ENCODE measurements at places on chromosomes 4 and X.

DNA sequence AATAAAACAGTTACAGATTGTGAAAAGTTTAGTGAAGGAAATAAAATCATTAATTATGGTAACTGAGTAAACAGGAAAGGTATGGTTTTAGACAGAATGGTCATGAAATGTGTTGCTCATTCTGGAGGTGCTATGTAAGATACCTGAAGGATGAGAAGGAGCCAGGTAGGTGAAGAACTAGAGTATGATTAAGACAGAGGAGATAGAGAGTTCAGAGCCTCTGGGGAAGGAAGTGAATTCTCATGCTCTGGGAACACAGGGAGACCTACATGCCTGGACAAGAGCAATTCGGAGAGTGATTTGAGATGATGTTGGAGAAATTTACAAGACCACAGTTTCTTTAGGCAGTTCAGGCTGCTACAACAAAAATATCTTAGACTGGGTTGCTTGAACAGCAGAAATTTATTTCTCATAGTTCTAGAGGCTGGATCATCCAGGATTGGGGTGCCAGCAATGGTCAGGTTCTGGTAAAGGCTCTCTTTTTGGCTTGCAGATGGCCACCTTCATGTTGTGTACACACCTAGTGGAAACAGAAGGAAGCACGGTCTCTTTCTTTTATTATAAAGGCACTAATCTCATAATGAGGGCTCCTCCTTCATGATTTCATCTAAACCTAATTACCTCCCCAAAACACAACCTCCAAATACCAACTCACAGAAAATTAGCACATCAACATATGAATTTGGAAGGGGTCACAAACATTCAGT, 1416.1 kb downstream of the PCDH7 start:
- DNase-seq = no peak

- DNase-seq = no peak
Measured at GRCh38 chr4:140740422-140740821, 15.8 kb downstream of the TBC1D9 start.

DNA sequence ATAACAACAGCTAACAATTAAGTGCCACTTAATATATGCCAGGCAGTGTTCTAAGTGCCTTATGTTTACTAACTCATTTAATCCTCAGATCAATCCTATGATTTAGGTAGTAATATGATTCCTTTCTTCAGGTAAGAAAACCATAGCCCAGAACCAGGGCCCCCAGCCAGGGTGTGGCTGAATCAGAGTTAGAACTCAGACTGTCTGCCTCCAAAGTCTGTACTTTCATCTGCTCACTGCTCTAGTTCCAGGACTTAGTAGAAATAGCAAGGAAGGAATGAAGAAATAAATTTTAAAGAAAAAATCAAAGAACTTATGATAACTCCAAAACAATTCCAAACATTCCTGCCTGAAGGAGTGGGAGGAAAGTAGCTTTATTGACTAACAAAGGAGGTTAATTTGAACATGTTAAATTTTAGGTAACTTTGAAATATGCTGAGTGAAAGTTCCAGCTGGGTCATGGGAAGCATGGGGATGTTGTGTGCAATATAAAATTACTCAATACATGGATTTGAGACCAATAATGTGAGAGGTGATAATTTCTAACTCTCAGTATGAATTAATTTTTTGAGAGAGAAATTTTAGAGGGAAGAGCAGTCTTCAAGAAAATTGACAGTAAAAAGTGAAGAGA, 8.8 kb upstream of the ADH1C start:
- DNase-seq = no peak

GRCh38 chrX:153889123-153889522, 3.1 kb upstream of the L1CAM start:
- no peak for DNase-seq

GRCh38 chr4:6941796-6942195, 32.2 kb downstream of the TBC1D14 start:
- DNase-seq = no peak

DNA sequence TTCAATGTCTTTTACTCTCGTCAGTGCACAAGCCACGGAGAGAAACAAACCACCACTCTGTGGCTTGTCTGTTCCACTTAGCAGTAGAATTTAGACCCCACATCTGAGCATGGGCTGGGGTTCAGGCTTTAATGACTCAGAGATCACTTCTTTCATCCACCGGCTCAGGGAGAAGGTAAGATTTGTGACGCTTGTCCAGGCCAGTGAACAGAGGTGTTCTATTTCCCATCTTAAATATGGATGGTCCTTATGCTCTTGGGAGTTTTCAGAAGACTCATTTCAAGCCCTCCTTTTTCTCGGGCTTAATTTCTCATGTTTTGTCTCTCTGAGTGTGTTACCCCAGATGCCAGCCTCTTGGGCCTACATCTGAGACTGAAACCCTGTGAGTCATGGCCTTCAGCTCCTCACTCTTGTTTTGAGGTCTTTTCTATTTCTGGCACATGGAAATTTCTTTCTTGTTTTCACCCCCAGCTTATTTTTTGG, 127.4 kb upstream of the SFRP2 start:
- no peak for DNase-seq

DNA sequence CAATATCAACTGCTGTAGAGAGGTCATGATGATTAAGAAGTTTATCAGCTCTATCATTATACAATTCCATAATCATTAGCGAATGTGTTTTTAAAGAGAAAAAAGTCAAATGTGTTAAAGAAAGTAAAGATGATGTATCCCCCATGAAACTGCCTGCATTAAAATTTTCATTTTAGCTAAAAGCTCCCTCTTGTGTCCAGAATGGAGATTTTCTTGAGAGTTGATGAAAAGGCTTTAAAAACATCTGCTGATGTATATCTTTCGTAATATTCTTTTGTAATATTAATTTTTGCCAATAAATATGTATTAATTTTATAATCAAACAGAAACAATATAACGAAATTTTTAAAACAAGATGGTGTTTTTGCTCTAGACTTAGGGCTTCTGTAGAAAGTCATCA, 52.1 kb upstream of the LHFPL1 start:
- DNase-seq = no peak

DNA sequence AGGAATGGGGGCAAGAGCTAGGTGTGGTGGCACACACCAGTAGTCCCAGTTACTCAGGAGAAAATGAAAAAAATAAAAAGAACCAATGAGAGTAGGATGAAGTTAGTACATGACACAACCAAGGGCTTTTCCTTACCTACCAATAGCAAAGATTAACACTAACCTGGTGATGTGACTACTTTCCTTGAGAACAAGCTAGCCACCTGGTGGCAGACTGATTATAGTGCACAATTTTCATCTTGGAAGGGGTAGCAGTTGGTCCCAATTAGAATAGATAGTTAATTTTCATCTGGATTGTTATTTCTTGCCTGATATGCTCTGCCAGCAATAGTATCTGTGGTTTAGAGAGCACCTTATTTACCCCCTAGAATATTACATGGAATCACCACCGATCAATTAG, 1216.8 kb upstream of the PABPC4L start:
- no peak for DNase-seq

DNA sequence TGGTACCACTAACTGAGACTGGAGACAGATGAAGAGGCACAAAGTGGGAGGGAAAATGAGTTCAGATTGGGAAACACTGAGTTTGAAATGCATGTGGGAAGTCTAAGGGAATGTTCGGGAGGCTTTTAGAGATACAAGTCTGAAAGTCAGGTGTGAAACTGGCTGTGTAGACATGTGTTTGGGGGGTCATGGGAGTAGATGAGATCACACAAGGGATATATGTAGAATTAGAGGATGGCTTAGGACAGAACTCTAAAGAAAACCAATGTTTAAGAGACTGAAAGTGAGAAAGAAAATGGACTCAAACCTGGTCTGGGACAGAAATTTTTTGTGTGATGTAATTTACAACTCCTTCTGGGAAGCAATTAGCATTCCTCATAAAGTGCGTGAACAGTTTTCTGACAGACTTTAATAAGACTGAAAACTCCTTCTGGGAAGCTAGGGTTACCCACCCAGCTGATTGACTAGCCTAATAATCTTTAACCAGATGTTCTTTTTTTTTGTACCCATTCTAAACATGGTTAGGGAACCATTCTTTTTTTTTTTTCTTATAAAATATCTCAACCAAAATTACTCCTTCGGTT, 8.7 kb upstream of the JADE1 start:
- no peak for DNase-seq

- DNase-seq = no peak
Measured at GRCh38 chrX:103913356-103914020, 48.9 kb upstream of the TMSB15B start.

- no peak for DNase-seq
Measured at GRCh38 chr4:172996571-172997216, 171.9 kb upstream of the GALNT7 start.

GRCh38 chr4:57157596-57158137, 47.5 kb upstream of the IGFBP7 start:
- DNase-seq = no peak

- DNase-seq = no peak
Measured at GRCh38 chr4:83830138-83830888, 294.4 kb downstream of the GPAT3 start.

GRCh38 chr4:10684631-10685030, at the start of gene CLNK:
Gene CLNK, minus strand, starts transcription at chr4:10684768. Its CDS starts 16,899 bp downstream, at chr4:10667869.
- no peak for DNase-seq

Measured in H1 (cell line).